Activated T-cell treated with anti-CD3 and anti-CD28 coated beads for 48 hours (primary cell): ENCODE measurements at places on chromosomes 1 and 21.

GRCh38 chr1:187476671-187477070 is 647.9 kb downstream of the PLA2G4A start:
- DNase-seq: no peak

DNA sequence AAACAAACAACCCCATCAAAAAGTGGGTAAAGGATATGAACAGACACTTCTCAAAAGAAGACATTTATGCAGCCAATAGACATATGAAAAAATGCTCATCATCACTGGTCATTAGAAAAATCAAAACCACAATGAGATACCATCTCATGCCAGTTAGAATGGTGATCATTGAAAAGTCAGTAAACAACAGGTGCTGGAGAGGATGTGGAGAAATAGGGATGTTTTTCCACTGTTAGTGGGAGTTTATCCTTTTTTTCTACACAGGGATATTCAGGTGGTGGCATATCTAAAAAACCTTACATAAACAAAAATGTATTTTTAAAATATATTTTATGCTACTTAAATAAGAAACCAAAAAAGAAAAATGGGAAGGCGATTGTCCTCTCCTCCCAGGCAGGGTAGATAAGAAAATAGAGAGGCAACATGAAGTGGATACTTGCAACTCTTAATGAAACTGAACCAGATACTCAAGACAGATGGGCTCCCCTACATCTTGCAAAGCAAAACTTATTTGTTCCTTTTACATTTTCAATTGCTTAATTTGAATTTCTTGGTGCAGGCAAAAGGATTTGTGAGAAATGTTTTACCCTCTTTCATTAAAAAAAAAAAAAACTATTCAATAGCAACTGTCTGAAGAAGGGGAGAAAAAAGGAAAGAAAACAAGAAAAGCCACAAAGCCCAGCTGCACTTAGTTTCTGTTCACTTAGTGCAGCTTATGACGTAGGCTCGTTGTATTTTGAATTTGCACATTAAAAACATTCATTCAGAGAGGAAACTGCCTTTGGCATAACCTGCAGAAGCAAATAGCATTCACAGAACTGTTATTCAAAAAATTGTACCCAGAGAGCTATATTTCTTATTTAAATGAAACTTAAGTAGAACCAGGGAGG is 36.9 kb upstream of the RGS1 start:
- DNase-seq: no peak

GRCh38 chr1:111920221-111921024 is 69.0 kb downstream of the KCND3 start:
- no peak for DNase-seq

- DNase-seq: peak; percentile 75
Measured at GRCh38 chr1:16888860-16889816, 6.6 kb upstream of the RNU1-2 start.

DNA sequence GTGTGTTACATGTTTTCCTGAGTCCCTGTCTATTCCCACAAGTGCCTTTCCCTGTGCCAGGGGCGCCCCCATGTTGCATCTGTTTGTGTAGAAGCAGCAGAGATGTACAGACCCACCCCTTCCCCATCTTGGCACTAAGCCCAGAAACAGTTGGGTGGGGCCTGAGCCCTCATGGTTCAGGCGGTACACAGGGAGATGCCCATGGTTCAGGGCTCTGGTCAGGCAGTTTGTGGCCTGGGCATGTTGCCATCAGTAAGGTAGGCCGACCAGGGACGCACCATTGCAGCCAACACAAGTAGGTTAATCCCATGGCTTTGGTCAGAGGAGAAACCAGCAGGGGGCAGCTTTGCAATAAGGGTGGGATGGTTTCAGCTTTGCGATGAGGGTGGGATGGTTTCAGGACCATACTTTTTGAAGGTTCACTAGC is 914 bp upstream of the ADGRB2 start:
- DNase-seq: no peak

DNA sequence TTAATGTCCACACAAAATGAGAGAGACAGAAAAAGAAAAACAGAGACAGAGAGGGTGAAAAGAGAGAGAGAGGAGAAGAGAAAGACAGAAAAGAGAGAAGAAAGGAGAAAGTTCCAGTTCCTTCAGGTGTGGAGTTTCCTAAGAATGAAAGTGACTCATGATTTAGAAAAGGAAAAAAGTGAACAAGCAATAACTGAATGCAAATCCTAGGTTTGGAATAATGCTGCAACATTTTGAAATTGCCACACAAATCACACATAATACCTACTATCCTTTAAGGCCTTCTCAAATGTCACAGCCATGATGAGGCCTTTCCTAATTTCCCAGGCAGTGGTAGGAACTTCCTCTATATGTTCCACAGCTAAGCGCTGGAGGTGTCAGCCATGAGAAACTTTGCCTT is 31.5 kb upstream of the XPR1 start:
- no peak for DNase-seq

GRCh38 chr1:205287076-205287475 is 34.5 kb downstream of the NUAK2 start:
- no peak for DNase-seq

DNA sequence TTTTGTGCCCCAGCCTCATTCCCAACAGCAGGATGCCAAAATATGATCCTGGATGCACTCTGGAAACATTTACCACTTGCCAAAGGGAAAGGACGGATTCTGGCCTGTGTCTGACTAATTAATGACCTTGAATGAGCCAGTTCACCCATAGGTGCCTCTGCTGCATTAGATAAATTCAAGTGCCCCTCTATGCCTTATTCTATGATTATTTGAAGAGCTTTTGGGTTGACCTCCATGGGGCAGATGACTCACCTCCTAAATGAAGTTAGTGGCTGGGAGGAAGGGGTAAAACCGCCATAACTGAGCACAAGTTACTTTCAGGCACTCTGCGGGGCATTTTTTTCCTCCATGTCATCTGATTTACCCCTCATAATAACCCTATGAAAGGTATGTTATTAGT is 98.1 kb downstream of the CLIC6 start:
- DNase-seq: no peak
